ENCODE measurements at places on chromosomes 5 and 9.

GRCh38 chr5:88287846-88288527, 19.3 kb upstream of the TMEM161B start:
- DNase-seq = no peak

DNA sequence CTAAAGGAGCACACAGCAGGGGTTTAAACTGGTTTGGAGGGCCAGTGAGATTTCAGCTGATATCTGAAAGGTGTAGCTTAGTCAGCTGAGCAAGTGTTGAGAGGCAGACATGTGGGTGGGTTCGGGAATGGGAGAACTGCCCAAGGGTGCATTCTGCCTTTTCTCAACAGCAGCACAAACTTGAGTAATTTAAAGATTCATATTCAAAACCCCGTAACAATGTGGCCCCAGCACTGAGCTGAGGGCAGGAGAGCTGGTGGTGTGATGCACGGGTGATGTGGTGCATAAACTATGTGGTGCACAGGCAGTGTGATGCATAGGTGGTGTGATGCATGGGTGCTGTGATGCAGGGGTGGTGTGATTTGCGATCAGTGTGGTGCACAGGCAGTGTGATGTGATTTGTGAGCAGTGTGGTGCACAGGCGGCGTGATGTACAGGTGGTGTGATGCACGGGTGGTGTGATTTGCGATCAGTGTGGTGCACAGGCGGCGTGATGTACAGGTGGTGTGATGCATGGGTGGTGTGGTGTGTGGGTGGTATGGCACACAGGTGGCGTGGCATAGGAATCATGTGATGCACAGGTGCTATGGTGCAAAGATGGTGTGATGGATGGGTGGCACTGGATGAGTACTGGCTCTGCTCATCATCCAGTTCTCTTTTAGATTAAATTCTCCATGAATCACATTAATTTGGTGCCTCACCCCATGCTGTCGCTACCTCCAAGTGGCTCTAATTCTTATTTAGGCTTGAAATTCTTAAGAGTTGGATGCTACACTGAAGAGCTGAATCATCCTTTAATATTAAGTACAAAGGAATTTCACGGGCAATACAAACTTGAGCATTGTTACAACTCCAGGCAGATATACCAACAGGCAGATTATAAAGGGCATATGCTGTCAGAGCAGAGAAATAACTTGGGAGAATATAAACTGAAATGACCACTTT, 53.6 kb downstream of the DAP start:
- no peak for DNase-seq

GRCh38 chr5:110665184-110665726, 61.2 kb downstream of the TMEM232 start:
- no peak for DNase-seq

DNA sequence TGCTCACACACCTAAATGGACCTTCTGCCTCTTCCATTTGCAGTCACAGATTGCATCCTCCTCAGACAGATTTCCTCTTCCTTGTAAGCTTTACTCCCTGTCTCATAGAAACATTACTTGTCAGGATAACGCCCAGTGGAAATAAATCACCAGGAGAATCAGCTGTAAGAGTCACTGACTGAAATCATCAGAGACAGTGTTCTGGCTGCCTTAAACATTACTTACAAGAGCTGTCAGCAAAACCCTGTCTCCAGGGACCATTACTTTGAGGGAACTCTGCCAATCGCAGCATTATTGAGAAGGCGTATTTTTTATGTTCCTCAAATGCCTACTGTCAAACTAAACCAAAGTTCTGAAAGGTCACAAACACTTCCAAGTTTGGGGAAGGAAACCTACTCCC, 5.9 kb downstream of the DPYSL3 start:
- no peak for DNase-seq

GRCh38 chr5:149680810-149681221, 49.3 kb upstream of the PPARGC1B start:
- DNase-seq = no peak

DNA sequence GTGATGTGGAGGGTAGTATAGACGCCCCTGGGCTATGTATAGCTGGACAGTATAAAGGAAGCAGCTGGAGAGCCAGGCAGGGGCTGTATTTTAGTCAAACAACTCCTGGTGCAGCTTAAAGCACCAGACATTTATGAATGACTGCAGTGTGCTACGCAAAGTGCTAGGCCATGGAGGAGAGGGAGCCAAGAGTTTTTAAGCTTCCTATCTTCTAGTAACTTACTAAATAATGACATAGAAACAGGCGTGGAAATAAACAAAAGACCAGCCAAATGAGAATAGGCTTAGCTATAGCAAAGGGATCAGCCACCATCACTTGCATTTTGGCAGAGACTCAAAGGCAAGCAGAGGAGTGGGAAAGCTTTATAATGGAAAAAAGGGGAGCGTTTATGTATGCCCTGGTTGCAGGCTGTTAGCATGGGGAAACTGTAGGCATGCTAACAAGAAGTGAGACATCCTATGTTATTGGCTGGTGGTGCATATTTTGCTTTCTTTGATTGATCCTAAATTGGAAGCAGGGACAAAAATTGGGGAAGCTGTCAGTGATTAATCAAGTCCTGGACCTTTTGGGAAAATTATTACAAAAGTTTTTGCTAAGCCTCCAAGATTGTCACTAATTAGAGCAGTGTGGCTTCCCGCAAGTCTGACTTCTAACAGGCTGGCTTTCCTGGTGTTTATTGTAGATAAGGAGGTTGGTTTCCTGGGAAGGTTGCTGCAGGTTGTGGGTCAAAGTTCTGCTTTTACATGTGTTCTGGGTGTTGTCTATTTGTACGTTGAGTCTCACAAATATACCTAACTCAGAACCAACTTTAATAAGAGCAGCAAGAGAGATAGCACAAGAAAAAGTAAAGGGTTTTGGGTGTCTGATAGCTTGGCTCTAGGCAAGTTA, 46.6 kb downstream of the RAB3C start:
- no peak for DNase-seq

- no peak for DNase-seq
Measured at GRCh38 chr5:87243161-87243844, 24.4 kb upstream of the RASA1 start.

DNA sequence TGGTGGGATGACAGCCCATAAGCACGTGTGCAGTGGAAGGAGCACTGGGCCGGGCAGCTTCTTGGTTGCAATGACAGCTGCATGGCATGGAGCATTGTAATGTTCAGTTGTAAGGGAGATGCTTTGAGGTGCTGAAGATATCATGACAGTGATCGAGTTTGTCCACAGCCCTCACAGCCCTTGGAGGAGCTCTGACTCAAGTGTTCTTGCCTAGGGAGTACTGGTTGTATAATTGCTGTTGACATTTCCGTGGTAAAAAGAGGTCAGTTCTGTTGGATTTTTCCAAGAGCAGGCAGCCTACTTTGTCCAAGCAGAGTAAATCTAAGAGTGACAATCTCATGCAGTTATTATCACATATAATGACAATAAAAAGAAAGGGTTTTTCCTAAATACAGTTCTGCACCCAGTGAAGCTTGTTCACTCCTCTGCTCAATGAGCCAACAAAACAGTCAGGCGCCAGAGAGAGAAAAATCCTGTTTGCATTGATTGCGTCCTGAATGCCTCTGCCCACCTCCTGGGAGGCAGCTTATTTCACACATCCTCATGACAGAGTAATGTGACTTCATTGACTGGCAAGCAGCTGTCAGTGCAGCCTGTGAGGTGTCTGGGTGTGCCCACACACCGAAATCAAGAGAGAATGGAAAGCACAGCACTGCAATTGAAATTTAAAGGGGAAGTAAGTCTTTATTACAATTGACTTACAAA, 248.0 kb downstream of the NTRK2 start:
- no peak for DNase-seq

GRCh38 chr9:111728143-111728542, 66.6 kb downstream of the SHOC1 start:
- DNase-seq = no peak

DNA sequence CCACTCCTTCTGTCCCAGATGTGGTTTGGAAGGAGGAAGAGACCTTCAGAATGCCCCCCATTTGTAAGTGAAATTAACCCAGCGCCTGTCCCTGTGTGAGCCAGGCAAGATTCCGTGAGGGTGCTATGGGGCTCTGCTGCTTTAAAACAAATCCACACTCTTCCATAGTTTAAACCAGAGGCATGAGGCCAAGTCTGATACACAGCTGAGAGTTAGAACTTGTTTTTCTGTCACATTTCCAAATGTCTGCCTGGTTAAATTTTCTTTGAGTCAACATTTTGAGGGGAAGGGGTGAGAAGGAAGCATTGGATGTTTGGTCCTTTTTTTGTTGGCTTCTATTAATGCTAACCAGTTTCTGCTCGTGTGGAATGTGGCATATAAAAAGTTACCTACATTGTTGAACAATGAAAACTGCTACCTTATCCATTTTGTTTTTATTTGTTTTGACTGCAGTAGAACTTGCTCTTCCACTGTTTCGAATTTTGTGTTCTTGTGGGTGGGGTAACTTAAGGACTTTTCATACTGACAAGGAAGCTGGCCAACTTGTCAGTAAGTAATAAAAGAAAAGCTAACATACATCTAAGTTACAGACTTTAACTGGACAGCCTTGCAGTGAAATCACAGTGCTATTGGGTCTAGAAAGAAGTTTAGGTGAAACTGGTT, 12.9 kb downstream of the RGMB start:
- DNase-seq = no peak

- DNase-seq = no peak
Measured at GRCh38 chr5:33422191-33422590, 18.6 kb upstream of the TARS1 start.

DNA sequence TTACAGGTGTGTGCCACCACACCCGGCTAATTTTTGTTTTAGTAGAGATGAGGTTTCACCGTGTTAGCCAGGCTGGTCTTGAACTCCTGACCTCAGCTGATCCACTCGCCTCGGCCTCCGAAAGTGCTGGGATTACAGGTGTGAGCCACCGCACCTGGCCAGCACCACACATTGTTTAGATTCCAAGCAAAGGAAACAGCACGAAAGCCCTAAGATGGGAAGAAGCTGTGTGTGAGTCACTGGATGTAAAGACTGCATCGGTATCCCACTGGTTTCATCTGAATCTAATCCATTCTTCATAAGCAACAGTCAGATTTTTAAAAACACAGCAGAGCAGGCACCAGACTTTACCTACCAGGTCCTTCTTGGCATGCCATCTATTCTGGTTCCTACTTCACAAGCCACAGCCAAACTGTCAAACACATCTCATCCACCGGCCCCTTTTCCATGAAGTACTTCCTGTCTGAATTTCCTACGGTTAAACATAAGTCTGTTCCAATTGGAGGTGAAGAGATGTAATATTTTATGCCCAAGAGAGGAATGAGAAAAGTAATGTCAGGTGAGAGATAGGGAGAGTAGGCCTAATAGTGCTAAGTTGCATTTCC, 17.4 kb downstream of the UBTD2 start:
- DNase-seq = no peak

GRCh38 chr5:168055961-168056360, 235.5 kb upstream of the WWC1 start:
- DNase-seq = no peak

DNA sequence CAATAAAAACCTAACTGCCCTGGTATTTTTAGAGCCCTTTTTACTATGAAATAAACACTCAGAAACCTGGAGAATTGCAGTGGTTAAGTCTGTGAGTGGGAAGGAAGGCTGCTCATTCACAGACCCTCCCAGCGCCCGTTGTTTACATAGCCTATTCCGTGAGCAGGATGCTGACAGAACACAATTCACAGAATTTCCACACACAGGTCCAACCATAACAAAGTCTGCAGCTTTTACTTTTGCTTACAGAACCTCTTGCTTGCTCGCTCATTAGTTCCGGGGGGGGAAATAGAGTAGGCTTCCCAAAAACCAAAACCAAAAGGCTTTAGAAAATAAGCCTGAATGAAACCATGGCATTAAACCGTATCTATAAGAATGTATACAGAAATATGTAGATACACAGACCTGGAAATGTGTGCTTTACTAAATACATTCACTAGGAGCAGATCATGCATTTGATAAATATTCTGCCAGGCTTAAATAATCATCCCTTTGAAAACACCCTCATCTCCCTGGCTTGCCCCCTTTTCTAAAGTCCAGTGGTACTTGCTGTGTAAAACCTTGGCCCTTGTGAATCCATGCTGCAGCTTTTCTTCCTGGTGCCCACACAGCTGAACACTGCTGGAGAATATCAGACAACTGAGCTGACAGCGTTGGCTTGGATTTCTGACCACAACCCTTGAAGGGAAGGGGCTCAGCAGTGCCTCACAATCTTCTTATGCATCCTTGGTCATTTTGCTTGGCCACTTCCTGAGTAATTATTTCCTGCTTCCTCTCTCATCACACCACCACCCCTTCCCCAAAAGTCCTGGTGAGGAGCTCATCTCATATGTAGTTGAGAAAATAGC, 128.0 kb downstream of the FANCC start:
- no peak for DNase-seq

GRCh38 chr5:107783551-107783950, 112.8 kb upstream of the EFNA5 start:
- no peak for DNase-seq

DNA sequence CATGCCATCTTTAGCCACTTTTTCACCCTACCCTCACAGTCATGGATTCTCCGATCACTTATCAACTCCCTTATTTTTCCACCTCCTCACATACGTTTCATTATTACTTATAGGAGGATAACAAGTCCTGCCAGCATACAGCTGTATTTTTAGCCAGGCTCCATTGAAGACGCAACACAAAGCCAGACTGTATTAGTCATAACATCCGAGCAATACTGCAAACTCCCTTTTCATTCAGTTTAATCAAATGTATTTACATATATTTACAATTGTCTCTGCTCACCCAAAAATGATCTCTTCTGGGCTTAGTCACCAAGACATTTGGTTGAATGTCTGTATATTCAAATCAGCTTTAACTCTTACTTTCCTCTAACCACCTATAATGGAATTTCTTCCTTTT, 126.4 kb upstream of the PRLR start:
- DNase-seq = no peak

DNA sequence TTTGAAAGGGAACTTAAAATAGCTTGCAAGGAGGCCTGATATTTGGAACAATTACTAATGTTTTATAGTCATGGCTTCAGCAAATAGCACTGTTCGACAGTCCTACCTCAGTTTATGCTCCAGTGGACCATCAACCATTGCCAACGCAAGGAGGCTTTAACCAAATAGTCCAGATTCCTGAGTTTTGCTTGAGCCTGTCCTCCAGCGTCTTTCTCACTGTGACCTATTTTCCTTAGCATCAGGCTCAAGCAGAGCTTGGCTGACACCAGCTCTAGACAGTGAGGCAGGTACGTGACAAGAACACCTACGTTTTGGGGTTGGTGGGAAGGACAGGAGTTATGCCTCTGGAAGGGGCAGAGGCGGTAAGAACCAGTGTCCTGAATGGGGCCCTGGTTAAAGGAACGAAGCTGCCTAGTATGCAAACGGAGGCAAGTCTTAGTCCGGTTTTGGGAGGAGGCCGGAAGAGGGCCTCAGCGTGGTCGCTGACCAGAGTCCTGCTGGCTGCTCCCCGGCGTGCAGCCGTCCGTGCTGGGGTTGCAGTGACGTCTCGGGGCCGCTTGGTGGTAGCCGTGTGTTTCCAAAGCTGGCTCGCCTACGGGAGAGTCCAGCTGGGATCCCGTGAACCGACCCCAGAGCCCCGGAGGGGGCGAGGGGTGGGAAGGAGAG, 998 bp upstream of the FGF18 start:
- DNase-seq = no peak

- DNase-seq = no peak
Measured at GRCh38 chr9:121404906-121405305, 34.9 kb upstream of the STOM start.

GRCh38 chr9:107932046-107932445, 442.5 kb upstream of the KLF4 start:
- no peak for DNase-seq

- DNase-seq = no peak
Measured at GRCh38 chr5:125612181-125612721, 811.0 kb upstream of the GRAMD2B start.

GRCh38 chr5:150481972-150482406, 25.9 kb upstream of the NDST1 start:
- DNase-seq = no peak

- DNase-seq = no peak
Measured at GRCh38 chr5:100165309-100165708, 369.9 kb upstream of the FAM174A start.
